HTR-8/SVneo (cell line): ENCODE measurements at places on chromosomes 1 and 21.

DNA sequence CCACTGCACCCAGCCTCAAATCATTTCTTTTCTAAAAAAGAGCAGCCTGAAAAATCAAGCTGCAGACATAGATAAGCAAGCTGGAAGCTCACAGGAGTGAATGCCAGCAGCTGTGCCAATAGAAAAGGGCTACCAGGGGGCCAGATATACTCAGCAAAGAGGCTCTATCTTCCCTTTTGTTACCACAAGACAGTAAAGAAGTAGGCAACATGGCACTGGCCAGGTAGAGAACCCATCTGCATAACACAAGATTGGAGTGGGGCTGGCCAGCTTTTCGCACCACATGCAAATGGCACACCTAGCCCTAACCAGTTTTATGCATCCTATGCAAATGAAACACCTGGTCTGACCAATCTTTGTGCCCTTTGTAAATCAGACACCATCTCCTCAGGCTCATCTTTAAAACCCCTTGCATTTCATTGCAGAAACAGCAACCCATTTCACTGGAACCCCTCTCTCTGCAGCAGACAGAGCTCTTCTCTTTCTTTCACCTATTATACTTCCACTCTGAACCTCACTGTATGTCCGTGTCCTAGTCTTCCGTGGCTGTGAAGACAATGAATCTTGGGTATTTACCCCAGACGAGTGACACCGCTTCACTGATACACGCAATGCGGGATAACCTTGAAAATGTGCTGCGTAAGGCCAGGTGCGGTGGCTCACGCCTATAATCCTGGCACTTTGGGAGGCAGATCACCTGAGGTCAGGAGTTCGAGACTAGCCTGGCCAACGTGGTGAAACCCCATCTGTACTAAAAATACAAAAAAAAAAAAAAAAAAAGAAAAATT is 15.1 kb downstream of the CASP9 start:
- no peak for DNase-seq

DNA sequence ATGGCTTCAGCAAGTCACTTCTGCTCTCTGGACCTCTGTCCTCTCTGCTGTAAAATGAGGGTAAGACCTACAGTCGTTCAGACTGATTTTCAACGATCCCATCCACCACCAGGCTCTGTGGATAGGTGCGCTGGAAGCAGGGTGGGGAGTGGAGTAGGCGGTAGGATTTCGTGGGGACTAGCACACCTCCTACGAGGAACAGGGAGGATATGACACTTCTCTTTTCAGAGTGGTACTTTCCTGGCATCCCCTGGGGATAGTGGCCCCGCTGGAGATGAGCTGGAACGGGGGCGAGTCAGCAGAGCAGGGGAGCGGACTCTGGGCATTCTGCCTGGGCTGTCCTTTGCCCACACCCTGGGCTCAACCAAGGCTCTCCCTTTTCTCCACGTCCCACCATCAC is 17.7 kb downstream of the ETNK2 start:
- DNase-seq = no peak

DNA sequence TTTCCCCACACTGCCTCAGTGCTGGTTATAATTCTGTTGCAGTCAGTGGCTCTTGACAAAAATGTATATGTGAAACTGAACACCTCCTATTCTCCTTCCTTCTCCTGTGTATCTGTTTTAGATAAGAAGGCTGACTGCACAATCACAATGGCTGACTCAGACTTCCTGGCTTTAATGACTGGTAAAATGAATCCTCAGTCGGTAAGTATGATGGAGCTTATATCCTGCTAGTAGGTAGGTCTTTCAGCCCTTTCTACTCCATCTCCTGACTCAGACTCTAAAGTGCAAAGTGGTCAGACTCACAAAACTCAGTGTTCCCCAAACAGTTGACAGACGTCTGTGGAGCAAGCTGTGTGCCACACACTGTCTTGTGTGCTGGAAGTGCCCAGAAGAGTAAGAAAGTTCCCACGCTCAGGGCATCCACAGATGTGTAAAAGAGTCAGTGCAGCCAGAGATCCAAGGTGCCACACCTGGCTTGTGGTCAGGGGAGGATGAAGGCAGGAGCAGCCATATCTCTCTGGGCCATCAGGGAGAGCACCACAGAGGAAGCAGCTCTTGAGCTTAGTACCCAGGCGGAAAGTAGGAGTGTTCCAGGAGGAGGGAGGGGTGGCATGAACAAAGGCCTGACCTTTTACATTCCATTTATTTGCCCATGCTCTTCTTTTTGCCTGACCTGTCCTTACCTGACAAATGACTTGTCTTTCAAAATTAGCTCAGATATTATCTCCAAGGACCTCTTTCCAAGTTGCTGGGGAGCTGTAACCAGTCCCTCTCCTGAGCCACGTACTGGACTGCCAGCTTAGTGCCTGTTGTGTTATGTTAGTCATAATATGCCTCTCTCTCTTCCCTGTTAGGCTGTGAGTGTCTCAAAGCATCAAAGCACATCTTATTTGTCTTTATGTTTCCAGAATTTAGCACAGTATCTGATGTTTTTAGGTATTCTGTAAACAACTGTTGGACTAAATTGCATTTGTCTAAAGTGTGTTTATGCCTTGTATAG is 14.0 kb upstream of the PODN start:
- no peak for DNase-seq

GRCh38 chr1:111045033-111045722 is 81.5 kb upstream of the LRIF1 start:
- no peak for DNase-seq

GRCh38 chr1:234591131-234591530 is 18.8 kb downstream of the IRF2BP2 start:
- no peak for DNase-seq
